ENCODE measurements at places on chromosomes 5 and 9.

GRCh38 chr9:106883030-106883429, 20.1 kb downstream of the ZNF462 start:
- DNase-seq, result no peak

DNA sequence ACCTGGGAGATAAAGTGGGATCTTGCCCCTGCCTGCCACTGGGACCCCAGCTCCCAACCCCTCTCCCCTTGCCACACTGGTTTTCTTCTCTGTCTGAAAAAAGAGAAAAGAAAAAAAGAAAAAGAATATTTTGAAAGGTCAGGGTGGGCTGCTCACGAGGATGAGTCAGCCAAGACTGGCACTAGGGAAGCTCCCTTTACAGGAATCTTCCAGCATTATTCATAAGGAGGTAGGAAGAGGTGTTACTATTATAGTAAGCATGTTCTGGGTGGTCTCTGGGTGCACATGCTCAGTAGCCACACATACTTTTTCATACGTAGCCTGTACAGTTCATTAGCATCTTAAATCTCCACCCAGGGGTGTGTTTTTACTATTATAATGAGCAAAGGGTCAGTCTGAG, 46.8 kb upstream of the HAND1 start:
- no peak for DNase-seq

GRCh38 chr9:118230329-118230728, 526.1 kb downstream of the TLR4 start:
- DNase-seq, result no peak

- DNase-seq, result peak; percentile 43
Observed at GRCh38 chr9:136648751-136649150, 14.0 kb upstream of the EGFL7 start.

DNA sequence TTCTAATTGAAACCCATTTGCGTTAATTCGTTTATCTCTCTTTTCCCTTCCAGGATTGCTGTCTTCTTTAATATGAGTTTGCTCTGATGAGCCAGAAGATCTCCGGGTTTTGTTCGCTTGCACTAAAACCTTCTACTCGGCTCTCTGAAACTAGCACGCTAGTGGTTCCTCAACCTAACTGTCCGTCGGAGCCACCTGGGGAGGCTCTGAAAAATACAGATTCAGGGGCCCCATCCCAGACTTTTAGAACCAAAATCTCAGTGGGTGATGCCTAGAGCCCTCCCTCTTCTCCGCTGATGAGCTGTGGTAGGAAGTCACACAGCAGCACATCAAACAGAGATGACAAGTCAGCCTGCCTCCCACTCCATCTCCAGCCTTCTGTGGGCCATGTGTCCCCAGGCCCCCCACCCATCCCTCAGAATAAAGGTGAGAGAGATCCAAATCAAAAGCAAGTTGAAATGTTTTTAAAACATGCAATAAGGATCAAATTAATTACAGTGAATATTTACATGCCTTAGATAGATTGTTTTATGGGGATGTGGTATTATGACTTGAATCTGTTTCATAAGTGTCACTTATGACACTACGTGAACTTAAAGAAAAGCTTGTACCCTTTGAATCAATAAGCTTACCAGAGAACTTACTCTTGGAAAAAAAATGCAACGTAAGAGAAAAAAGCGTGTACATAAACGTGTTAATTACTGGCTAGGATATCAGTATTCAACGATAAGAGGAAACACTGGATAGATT, 16.4 kb downstream of the FCN2 start:
- no peak for DNase-seq

- no peak for DNase-seq
Observed at GRCh38 chr5:64188776-64189175, 23.1 kb downstream of the RNF180 start.

GRCh38 chr9:21155501-21155900, 11.0 kb downstream of the IFNA21 start:
- DNase-seq, result no peak

- DNase-seq, result no peak
Observed at GRCh38 chr9:99712214-99712613, 109.5 kb upstream of the NR4A3 start.

GRCh38 chr5:97229688-97230285, 46.7 kb upstream of the RIOK2 start:
- DNase-seq, result no peak

DNA sequence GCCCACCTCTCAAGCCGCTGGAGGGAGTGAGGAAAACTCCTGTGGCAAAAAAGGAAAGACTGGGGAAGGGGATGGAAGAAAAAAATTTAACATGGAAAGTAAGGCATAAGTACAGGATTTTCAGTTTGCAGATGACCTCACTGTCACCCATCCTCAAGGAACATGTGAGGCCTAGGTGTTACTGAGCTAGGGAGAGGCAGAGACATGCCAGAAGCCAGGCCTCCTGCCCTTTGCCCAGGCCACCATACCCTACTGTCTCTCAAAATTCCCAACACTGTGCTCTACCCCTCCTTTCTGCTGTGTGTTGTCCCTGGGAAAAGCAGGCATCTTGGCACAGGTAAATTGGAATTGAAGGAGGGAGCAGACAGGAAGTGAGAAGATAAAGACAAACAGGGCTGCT, 4.4 kb upstream of the MGAT1 start:
- DNase-seq, result no peak

GRCh38 chr5:948472-949274, 56.0 kb downstream of the TRIP13 start:
- DNase-seq, result no peak

GRCh38 chr9:36029202-36029601, 7.5 kb upstream of the RECK start:
- no peak for DNase-seq

DNA sequence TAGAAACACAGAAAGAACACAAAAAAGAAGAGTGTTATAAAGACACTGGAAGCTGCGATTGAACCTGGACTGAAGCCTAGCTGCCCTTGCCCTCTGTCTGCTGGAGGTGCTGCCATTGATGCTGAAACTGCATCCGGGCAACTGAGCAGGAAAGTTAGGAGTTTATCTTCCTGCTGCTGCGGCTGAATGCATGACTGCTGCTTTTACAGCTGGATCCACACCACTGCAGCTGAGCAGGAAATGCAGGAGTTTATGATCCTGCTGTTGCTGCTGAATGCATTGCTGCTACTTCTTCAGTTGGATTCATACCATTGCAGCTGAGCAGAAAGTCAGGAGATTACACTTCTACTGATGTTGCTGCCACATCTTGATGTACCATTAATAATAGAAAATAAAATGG, 21.8 kb upstream of the JAKMIP2 start:
- DNase-seq, result peak; percentile 36

DNA sequence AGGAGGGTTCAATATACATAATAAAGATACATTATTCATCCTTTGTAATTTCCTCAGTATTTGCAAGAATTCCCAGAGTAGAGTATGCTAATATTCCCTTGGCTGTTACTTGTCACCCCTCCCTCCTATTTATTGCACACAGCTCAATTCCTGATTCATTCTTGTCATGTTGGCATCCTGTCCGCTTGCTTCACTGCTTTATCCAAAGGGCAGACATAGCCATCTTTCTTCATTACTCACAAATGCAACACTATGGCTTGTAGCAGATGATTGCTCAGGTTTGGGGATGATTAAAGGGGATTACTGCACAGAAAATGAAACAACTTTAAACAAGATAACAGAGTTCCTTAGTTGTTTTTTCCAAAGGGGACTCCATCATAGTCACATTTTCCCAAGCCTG, 1.2 kb upstream of the IL33 start:
- no peak for DNase-seq

GRCh38 chr5:132222649-132223038, 5.0 kb downstream of the P4HA2 start:
- no peak for DNase-seq

DNA sequence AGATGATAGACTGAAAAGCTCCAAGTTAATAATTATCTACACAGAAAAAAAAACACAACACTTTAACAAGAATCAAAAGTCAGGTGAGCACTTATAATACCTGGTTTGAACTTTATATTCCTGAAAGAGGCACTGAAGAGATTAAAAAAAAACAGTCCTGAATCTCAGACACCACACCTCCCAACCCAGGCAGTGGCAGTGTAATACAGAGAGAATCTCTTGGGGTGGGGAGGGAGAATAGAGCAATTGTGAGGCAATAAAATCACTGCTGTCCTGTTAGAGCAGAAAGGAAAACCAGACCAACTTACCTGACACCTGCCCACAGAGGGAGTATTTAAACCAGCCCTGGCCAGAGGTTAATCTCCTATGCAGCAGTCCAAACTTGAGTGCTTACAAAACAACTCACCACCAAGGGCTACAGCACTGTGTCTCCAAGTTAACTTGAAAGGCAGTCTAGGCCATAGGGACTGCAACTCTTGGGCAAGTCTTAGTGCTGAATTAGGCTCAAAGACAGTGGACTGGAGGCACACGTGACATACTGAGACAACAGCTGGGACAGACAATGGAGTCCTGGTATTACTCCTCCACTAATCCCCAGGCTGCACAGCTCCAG, 54.2 kb downstream of the SLCO4C1 start:
- no peak for DNase-seq

DNA sequence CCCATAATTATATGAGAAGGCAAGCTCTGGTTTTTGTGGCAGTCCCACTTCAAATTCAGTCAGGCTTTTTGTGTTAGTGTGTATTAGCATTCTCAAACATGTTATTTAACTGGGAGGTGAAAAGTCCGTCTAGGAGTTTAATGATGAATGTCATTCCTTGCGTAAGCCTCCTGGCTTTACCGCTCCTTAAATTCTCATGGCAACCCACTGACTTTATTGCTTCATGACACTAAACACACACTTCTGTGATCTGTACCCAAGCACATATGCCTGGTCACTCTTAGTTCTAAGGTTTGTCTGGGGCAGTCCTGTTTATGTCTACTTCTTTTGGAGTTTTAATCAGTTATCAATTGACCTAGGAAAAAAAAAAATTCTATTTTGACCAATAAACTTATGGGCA, 677.9 kb upstream of the DMAC1 start:
- no peak for DNase-seq

DNA sequence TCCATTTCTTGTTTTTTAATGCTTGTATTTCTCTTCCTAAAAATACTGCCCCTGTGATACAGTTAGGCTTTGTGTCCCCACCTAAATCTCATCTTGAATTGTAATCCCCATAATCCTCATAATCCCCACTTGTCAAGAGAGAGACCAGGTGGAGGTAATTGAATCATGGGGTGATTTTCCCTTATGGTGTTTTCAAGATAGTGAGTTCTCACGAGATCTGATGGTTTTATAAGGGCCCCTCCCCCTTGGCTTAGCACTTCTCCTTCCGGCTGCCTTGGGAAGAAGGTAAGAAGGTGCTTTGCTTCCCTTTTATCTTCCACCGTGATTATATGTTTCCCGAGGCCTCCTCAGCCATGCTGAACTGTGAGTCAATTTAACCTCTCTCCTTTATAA, 227.4 kb downstream of the MAN2A1 start:
- DNase-seq, result no peak

DNA sequence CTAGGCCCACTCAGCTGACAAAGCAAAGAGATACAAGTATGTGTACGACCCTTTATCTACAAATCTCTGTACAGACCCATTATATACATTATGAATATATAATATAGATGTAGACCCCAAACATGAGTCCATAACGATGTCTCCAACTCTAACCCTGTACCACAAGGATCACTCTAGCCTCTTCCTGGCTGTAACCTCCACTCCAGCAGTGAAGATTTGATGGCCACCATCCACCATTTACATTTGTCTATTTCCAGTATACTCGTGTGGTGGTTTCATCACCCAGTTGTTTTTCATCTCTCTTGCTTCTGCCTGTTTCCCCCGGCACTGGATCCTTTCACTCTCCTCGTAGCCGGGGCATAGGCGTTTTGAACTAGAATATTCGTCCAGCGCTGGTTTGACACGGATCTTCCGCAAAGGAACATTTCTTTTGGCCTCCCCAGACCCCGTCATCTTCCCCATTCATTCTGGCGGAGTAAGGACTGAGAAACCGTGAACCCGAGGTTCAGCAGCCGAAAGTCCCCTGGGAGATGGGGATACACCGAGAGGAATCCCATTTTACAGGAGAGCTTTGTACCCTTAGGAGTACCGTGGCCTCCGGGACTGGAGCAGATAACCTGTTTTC, 828 bp upstream of the TRIO start:
- DNase-seq, result peak; percentile 58

GRCh38 chr9:129335464-129336129, 157.5 kb upstream of the IER5L start:
- DNase-seq, result no peak

DNA sequence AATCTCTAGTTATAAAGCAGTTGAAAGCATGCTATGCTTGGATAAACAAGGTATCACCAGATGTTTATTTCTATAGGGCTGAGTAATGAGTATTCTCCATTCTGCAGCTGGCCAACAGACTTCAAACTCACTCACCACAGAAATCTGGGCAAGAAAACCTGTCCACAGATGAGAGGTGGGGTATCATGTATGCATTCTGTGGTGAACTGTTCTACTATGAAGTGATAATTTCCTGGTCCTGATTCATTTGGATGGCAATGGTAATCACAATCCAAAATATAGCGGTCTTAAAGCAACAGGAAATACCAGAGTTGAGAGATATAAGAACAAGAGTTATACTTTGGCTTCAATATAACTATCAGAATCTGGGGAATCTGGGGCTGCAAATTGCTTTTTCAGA, 65.9 kb upstream of the EFNA5 start:
- DNase-seq, result no peak

GRCh38 chr9:129761901-129762369, 9.1 kb upstream of the PTGES start:
- DNase-seq, result no peak

- DNase-seq, result no peak
Observed at GRCh38 chr5:140986117-140986521, 19.8 kb downstream of the PCDHAC2 start.

DNA sequence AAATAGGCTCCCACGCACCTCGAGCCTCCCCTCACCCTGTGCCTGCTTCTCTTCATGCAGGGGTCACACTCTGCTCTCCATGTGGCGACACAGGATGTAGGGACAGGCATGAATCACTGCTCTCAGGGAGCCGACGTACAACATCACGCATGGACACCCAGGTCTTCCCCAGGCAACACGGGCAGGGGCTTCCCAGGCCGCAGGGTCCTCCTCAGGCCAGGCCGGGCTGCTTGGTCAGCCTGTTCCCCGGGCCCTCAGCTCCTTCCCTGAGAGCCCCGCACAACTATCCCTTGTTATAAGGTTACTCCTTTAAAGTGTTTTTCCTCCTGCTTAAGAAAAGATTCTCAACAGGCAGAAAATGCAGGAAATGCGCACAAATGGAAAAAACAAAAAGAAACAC, 1.1 kb downstream of the SLC6A18 start:
- DNase-seq, result no peak

DNA sequence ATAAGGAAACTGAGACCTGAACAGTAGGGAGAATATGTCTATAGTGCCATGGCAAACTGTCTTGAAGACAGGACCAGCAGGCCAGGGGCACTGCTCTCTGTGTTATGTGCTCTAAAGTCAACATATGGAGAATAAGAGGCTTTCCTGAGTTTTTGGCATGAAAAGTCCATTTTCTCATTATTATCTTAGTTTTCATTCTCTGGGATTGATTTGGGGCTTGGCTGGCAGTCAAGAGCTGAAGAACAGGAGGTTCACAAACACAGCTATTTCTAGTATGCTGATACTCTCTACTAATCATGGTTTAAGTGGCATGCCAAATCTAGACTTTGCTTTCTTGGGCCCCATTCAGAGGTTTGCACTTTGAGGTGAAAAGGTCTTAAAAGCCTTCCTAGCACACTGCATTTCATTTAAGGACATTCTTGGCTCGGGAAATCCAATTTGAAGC, 404.4 kb downstream of the ZNF608 start:
- DNase-seq, result no peak

All from common myeloid progenitor, CD34-positive (primary cell).